NCI-H1105 treated with DMSO at 0.1 percent for 48 hours (cell line): ENCODE measurements at places on chromosomes 4 and X.

DNA sequence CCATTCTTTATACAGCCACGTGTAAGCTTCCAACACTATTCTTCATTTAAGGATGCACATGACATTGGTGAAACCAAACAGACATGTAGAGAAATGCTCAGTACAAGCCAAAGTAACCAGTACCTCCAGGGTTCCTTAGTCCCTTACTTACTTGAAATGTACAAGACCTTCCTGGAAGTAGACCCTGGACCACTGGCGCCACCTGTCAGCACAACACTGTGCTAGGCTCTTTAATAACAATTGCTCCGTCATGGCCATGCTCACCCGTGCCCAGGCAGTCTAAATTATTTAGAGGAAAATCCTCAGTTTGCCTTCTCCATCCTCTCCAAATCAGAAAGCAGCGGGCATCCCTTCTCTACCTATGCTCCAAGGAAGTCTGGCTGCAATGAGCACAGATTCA, 52.7 kb downstream of the ADGRA3 start:
- no peak for DNase-seq

GRCh38 chr4:2882341-2882740, 38.7 kb downstream of the ADD1 start:
- no peak for DNase-seq

- DNase-seq, result no peak
These were observed 60.0 kb downstream of the SMC1A start for GRCh38 chrX:53362449-53362848.

GRCh38 chr4:116953947-116954346, 131.4 kb downstream of the TRAM1L1 start:
- DNase-seq, result no peak

GRCh38 chr4:65670331-65671031, at the start of gene EPHA5:
Gene EPHA5 (minus strand): TSS chr4:65670489. CDS start chr4:65669742, 747 bp downstream.
- peak; percentile 75 for DNase-seq
